ENCODE measurements at places on chromosomes 6 and 20.

GRCh38 chr20:50632236-50632635, 59.1 kb downstream of the RIPOR3 start:
- no peak for DNase-seq

GRCh38 chr20:41072190-41072863, 43.7 kb downstream of the TOP1 start:
- DNase-seq: no peak

- peak; percentile 76 for DNase-seq
These were observed 25.3 kb downstream of the BFSP1 start for GRCh38 chr20:17505636-17506517.

- no peak for DNase-seq
These were observed 338.9 kb downstream of the QKI start for GRCh38 chr6:163753430-163753829.

DNA sequence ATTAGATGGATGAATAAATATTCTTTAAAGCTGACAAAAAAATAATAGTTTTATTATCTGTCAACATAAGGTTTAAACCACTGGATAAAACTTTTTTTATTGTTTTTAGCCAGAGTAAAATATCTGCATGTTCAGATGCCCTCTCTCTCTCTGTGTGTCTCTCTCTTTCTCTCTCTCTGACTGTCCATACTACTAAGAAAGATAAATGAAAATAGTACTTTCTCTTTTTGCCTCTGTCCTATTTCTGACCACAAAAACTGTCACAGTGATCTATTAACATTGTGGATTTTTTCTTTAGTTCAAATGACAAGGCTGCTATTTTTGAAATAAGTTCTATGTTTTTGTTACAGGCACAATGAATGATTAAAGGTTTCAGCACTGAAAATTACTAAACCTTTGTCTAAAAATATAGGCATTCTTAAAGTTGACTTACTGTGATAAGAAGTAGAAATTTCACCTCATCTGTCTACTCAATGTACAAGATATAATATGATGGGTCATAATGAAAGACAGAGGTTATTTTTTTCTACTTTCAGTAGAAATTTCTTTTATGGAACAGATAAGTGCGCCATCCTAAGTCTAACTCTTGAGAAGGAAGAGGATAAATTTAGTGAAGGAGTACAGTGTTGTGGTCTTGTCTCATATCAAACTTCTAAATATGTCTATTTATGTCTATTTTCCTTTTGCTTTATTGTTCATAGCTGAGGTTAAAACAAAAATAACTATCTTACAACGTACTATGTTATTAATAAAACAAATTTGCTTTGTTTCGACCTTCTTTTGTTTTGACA, 341.9 kb upstream of the EYS start:
- no peak for DNase-seq

DNA sequence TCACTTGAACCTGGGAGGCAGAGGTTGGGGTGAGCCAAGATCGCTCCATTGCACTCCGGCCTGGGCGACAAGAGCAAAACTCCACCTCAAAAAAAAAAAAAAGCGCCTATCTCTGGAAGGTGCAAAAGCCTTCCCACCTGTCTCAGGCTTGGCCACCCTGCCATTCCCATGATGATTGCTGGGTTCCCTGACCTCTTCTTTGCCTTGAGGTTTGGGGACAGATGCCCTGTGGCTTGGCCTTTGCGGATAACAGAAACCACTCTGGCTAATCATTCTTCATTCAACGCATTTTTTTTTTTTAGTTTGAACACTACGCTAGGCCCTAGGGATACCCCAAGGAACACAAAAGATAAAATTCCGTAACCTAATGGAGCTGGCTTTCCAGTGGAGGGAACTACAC, 6.8 kb upstream of the HMGA1 start:
- DNase-seq: no peak

- DNase-seq: peak; percentile 13
These were observed 570.4 kb upstream of the GJE1 start for GRCh38 chr6:141562186-141562811.

GRCh38 chr20:22626496-22626895, 42.1 kb upstream of the FOXA2 start:
- DNase-seq: no peak

GRCh38 chr6:117480651-117481050, 1.8 kb upstream of the DCBLD1 start:
- DNase-seq: no peak

DNA sequence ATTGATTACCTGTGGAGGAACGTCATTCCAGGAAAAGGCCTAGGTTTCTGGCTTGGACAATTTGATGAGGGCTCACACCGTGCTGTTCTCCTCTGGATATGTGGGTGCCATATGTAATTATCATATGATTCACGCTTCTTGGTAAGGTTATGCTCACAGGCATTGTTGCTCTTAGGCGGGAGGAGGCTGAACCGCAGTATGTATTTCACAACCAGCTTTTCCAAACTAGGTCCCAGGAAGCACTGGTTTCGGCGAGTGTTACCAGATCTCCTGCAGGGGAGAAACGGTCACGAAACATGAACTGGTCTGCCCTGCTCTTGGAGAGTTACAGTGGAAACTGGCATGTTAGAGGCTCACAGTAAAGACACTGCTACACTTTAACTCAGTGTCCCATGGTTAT, 793 bp upstream of the FAM50B start:
- DNase-seq: no peak

DNA sequence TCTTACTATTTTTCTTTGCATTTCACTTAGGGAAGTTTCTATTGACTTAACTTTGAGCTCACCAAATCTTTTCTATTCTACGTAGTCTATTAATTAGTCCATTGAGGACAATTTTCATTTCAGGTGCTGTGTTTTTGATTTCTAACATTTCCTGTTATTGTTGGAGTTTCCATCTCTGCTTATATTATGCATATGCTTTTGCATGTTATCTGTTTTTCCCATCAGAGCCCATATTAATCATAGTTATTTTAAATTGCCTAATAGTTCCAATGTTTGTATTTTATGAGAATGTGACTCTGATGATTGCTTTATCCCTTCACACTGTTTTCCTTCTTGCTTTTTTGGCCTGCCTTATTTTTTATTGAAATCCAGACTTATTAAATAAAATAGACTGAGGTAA, 414.5 kb upstream of the OPRM1 start:
- DNase-seq: no peak

DNA sequence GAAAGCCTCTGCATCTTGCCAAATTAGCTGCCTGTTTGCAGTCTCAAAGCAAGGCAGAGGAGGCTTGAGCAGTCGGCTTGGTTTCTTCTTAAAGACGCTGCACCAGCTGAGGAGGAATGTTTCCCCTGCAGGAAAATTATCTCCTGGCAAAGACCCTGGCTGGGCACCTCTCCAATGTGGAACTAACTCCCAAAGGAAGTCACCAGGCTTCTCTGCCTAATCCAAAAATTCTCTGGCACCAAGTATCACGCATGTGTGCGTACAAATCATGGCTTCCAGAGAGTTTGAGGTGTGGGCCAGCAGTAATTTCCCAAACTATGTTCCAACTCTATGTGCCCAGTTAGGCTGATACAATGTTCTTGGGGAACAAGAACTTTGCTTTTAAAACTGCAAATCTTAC, 176.2 kb downstream of the KIF16B start:
- no peak for DNase-seq

GRCh38 chr6:3220366-3220765, 7.1 kb downstream of the TUBB2B start:
- DNase-seq: no peak

DNA sequence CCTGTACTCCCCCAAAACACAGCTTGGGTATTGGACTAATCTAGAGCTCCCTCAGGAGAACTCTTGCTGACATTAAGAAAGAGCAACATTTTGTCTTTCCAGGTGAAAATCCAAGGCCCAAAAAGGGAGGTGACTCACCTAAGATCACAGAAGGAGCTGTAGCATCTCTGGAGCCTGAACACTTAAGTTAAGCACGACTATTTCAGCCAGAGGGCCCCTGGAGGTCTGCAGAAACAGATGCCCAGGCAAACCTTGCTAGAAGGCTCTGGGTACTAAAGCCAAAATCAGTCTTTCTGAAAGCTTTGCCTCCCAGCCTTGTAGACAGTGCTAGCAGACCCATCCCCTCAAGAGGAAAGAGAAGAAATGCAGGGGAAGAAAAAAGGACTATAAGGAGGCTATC, 8.8 kb downstream of the EDN1 start:
- no peak for DNase-seq

- no peak for DNase-seq
These were observed 34.6 kb downstream of the FKBP1C start for GRCh38 chr6:63245909-63246308.

DNA sequence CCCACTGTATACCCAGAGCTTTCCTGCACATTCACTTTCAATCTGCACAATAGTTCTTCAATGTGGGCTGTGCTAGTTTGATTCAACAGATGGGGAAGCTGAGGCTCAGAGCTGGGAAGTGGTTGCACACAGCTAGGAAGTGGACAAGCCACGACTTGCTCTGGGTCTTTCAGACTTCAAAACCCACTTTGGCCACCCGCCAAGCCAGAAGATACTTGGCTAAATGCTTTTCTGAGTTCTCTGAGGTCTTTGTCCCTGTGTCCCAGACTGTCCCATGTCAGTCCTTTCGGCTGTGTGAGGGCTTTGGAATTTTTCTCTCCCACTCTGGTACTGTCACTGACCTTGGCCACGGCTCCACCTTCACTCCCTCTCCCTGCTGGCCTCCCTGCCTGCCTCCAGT, 10.6 kb downstream of the PDYN start:
- no peak for DNase-seq

GRCh38 chr6:29850011-29850553, 22.5 kb downstream of the HLA-G start:
- DNase-seq: peak; percentile 63

DNA sequence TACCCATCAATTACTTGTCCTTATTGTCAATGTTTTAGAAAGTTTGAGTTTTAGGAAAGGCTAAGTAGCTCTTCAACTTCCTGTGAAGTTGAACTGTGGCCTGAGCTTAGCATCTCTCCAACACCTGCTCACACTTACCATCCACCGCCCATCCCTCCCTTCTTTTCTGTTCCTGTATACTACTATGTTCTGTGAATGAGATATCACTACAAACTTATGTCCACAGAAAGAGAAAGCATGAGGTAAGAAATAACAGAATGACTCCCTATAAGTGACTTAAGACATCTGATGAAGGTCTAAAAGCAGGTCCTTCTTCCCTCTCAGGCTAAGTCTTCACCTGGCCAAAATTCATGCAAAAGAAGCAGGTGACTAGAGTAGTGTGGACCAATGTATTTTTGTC, 246.3 kb upstream of the PREP start:
- DNase-seq: peak; percentile 13

GRCh38 chr6:130111031-130111430, 92.7 kb downstream of the L3MBTL3 start:
- no peak for DNase-seq

- DNase-seq: no peak
These were observed 151.2 kb downstream of the ANKRD60 start for GRCh38 chr20:58077282-58077681.

GRCh38 chr6:12196326-12196936, 93.7 kb upstream of the EDN1 start:
- DNase-seq: no peak

GRCh38 chr20:11193241-11193640, 519.4 kb upstream of the JAG1 start:
- no peak for DNase-seq

DNA sequence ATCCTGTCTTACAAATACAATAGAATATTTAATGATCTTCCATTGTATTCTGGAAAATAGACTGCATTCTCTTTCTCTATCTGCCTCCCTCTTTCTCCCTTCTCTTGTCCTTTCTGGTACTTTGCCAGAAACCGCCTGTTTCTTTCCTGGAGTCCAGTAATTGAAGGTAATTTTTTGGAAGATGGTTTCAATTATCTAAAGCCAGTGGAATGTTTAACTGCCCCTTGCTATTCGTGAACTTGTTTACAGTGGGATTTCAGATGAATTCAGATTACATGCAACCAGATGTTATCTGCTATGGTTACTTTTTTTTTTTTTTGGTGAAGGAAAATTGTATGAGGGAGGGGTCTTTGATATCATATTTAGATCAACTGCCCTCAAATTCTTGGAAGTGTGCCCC, 655.5 kb upstream of the FLRT3 start:
- DNase-seq: no peak

- DNase-seq: peak; percentile 58
These were observed 156.0 kb downstream of the CEBPB start for GRCh38 chr20:50346374-50347283.

All from activated CD4-positive, alpha-beta T cell treated with anti-CD3 and anti-CD28 coated beads for 36 hours (primary cell).